Activated T-cell treated with anti-CD3 and anti-CD28 coated beads for 48 hours (primary cell): ENCODE measurements at places on chromosomes 2 and 18.

- no peak for DNase-seq
These were observed 138.3 kb downstream of the FAM124B start for GRCh38 chr2:224263571-224264043.

DNA sequence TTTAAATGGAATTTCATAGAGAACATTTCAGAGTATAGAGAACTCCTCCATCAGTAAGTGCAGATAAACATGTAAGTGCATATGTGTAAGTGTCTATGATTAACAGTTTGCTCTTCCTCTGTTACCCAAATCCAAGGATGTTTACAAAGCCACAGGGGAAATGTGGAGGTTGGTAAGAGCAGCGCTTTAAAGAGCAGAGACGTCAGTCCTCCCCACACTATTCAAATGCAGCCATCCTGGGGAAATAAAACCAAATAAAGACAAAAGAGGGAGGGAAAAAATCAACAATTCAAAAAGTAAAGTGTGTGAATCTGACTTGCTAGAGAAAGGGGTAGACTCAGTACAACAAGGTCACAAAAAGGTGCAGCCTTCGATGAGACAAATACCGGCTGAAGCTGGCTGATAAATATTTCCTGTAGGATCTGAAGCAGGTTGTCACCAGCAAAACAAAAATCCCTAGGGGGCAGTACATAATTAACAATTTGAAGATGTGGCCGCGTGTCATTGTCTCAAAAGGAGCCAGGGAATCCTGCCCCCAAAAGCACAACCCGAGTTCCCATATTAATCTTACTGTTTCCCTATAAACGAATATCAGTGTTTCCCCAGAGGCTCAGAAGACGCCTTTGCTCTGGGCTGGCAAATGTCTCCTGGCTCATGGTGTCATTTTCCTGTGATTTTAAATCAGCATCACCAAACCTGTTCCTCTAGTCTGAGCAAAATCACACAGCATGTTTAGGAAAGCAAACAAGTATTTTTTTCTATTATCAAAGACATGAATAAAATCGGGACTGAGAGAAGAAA is 216.5 kb downstream of the CDCA7 start:
- no peak for DNase-seq

DNA sequence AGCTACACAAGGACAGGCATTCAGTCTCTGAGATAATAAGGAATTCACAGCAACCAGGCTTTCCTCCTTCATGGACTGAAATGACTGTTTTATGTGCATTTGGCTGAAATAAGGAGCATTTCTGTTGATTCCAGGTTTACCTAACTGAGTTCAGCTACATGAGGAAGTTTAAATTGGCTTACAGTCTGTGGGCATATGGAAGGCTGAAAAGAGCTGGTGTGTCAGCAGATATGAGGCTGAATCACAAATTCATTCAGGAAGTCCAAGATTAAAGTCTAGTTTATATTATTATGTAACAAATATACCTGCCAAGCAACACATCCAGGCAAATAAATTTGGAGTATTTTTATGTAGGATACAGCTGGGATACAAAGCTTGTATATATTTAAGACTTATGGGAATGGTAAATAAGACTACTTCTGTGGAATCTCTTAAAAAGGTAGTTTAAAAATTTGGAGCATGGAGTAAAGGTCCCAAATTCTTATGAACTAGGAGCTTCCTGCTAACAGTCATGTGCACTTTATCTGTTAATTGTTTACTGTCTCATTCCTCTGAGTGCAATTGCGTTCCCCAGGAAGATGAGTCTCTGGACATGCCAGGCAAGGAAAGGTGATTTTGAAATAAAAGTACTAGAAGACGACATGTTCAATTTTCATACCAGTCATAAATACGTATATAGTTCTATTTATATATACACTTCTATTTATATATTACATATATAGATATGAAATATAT is 53.0 kb downstream of the ZC3H8 start:
- no peak for DNase-seq

GRCh38 chr2:102224824-102225739 is 38.3 kb downstream of the IL1RL2 start:
- DNase-seq = no peak

GRCh38 chr2:71792926-71793761 is 339.8 kb downstream of the DYSF start:
- DNase-seq = no peak

- DNase-seq = no peak
These were observed 2.0 kb downstream of the STAT4 start for GRCh38 chr2:191148791-191149190.

DNA sequence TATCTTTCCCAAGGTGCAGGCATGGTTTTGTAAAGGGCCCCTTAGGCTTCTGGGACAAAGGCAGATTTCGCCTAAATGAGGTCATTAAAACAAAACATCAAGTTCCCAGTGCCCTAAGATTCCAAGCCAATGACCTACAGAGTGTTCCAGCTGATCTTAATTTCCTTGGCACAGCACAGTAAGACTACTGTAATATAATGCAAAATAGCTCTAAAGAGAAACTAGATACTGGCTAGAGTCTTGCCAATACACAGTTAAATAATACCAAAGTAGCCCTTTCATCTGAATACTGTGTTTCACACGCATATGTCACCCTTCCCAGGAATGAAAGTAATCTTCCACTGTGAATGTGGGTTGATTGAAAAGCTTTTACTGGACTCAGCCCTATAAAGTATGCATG is 14.7 kb downstream of the GRB14 start:
- no peak for DNase-seq

GRCh38 chr2:209619782-209620181 is 151.8 kb upstream of the UNC80 start:
- no peak for DNase-seq

GRCh38 chr2:168970711-168971233 is 60.4 kb downstream of the ABCB11 start:
- no peak for DNase-seq

GRCh38 chr18:10285283-10285640 is 169.2 kb upstream of the APCDD1 start:
- no peak for DNase-seq

- DNase-seq = no peak
These were observed 28.0 kb downstream of the INO80C start for GRCh38 chr18:35469725-35470124.

DNA sequence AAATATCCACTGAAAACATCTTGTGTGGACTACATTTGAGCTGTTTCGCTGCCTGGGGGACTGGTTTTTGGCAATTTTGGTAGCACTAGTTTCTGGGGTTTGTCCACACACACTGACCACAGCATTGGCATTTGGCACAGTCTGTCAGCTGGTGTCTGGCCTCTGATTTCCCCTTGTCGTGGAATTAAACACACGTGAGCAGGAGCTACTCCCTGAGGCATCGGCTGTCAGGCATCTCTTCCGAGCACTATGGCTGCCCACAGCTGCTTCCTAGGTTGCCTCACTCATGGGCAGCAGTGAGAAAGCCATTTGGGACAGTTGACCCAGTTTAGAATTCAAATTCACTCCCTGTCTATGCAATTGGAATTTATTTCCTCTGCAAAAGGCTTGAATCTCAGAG is 46.8 kb upstream of the FZD5 start:
- DNase-seq = no peak

GRCh38 chr18:6939972-6940371 is 177.6 kb downstream of the LAMA1 start:
- DNase-seq = no peak

GRCh38 chr2:20222769-20223406 is 2.0 kb downstream of the SDC1 start:
- no peak for DNase-seq

- DNase-seq = no peak
These were observed 43.0 kb downstream of the MEMO1 start for GRCh38 chr2:31967790-31968189.

- DNase-seq = no peak
These were observed 51.4 kb downstream of the LPIN1 start for GRCh38 chr2:11797846-11798245.

- DNase-seq = no peak
These were observed at the start of gene HOXD8 for GRCh38 chr2:176128982-176129796. HOXD8 (plus strand) TSS chr2:176129705; CDS start chr2:176130367, 662 bp downstream.

GRCh38 chr18:2958819-2959298 is 54.1 kb downstream of the LPIN2 start:
- DNase-seq = no peak

DNA sequence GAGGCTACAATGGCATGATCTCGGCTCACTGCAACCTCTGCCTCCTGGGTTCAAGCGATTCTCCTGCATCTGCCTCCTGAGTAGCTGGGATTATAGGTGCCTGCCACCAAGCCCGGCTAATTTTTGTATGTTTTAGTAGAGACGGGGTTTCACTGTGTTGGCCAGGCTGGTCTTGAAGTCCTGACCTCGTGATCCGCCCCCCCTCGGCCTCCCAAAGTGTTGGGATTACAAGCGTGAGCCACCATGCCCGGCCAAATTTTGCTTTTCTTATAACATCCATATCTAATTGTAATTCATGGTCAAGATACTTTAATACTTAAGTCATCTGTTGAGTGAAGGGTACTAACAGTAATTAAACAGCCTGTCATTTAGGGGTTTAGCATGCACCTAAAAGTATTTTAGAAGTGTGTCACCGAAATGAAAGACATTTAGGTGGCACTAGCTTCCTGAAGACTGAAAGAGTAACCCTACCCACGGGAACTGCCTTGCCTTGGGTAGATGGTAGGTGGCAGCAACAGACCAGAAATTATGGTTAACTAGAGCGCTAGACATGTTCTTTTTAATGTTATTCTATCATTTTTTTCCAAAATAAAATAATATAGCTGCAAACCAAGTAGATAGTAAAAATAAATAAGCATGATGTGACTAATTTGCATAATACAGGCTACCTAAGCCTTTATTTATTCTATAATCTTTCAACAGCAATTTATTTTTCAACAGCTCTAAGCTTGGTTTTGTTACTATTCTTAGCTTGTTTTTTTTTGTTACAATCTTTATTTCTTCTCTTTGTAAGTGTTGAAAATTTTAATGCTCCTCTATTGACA is 8.6 kb upstream of the ACYP2 start:
- no peak for DNase-seq

DNA sequence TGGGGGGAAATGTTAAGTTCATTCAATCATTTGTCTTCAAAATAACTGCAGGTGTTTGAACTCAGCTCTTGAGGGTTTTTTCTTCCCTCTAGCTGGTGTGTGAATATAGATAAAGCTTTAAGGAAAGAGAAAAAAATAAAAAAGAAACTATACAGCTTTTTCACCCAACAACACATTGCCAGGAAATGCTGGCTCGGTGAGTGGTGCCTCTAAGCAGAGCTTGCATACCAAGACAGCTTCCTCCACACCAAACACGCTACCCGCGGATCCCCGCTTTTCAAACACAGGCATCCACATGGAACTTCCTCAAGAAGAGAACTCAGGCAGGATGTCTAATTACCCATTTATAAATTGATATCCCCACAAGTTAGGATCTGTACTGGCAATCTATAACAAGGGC is 69.8 kb upstream of the TANK start:
- DNase-seq = no peak

DNA sequence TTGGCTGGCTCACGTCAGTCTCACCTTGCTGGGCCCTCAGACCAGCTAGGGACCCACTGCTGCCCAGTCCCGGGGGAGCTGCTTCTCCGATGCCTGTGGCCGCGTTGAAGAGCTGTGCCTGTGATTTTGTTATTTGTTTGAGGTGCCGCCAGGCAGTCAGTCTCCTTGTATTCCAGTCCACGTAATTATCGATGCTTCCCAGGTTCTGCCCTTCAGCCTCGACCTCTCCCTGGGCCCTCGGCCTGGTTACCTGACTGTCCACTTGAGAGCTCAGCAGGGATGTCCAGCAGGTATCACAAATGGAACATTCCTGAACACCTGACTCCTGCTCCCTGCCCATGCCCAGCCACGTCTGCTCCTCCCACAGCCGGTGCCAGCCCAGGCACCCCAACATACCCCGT is 195.9 kb upstream of the HS6ST1 start:
- DNase-seq = no peak

- no peak for DNase-seq
These were observed 74.7 kb upstream of the ODC1 start for GRCh38 chr2:10522726-10523405.

DNA sequence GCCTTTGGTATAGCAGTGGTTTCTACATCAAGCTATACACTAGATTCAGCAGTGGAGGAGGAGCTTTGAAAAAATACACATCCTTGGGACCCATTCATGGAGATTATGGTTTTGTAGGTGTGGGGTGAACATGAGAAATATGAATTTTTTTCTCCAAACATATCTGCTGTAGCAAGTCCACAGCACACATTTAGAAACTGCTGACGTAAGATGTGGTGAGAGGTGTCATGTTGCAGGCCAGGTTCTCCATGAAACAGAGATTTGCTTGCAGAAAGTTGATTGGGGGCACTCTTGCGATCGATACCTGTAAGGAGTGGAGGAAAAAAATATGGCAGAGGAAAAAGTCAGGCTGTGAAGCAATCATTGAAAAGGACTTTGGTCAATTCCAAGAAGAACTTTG is 67.9 kb downstream of the FASTKD2 start:
- DNase-seq = no peak

DNA sequence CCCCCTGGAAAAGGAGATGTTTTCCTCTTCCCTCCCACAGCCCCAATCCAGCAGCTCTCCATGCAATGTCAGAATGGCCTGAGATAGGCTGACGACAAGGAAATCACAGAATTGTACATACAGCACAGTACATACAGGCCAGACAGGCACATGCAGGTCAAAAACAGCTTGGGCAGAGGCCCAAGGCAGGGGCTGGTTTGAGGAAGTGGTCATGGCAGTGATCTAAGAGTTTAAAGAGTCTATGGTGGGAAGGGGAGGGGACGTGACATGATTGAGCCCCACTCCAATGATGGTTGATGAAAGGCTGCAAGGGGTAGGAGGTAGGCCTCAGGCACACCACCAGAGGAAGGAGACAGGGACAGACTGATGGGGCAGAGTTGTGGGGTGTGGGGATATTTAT is 4.3 kb downstream of the DCTN1 start:
- DNase-seq = no peak

- DNase-seq = no peak
These were observed 33.2 kb downstream of the ZNF892 start for GRCh38 chr2:95240556-95240955.

DNA sequence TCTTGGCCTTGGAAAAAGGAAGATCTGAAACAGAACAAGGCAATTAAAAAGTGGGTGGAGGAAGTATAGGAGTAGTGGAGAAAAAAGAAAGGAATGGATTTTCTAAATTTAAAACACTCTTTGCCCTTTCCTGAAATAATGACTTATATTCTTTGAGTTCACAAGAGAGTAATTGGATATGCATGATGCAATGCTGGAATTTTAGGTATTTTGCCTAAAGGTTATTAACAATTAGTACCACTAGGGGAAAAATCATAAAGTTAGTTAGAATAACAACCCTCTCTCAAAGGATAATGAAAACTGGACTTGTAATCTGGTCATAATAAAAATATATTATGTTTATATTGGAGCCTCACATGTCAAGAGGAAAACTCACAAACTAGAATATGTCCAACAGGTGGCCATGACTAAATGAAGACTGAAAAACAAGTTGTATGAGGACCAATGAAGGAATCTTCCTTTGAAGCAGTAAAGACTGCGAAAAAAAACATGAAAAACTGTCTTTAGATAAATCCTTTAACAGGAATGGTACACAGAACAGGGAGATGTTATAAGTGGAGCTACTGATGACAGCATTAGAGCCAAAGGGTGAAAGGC is 281.8 kb downstream of the NCKAP5 start:
- no peak for DNase-seq
